Stimulated activated CD8-positive, alpha-beta memory T cell treated with anti-CD3 and anti-CD28 coated beads, Interleukin-15, amount 100 ng/mL, for 24 hours (primary cell): ENCODE measurements at places on chromosomes 3 and 15.

GRCh38 chr3:113630956-113631542 is 65.4 kb downstream of the USF3 start:
- DNase-seq: no peak

- DNase-seq: no peak
Observed at GRCh38 chr3:184485241-184485640, 76.3 kb upstream of the EPHB3 start.

- DNase-seq: no peak
Observed at GRCh38 chr3:143875546-143875945, 27.3 kb upstream of the SLC9A9 start.

DNA sequence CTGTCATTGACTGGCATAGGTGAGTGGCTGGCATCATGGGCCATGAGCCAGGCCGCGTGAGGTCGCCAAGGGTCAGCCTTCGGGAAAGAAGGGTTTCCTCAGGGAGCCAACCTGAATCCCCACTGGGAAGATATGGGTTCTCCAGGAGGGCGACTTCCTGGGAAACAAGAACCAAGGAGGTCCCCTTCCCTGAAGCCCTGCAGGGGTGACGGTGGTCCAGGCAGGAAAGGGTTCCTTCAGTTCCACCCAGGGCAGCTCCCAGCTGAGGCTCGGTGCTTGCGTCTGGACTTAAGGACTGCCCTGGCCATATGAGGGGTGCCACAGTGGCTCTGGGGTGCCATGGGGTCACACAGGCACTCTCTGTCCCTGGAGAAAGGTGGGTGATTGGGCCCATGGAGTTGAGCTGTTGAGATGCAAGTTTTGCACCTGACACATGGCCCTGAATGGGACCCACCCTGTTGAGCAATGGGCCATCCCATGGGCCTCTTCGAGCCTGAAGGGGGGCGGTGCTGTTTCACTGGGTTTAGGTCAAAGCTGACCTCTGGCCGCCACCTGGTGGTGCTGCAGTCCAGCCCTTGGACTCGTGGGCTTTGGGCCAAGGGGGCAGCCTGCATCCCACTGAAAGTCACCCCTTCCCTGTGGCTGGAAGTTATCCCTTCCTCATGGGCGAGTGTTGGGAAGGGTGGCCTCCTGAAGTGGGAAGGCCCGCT is 228.1 kb downstream of the SNRPN start:
- no peak for DNase-seq

DNA sequence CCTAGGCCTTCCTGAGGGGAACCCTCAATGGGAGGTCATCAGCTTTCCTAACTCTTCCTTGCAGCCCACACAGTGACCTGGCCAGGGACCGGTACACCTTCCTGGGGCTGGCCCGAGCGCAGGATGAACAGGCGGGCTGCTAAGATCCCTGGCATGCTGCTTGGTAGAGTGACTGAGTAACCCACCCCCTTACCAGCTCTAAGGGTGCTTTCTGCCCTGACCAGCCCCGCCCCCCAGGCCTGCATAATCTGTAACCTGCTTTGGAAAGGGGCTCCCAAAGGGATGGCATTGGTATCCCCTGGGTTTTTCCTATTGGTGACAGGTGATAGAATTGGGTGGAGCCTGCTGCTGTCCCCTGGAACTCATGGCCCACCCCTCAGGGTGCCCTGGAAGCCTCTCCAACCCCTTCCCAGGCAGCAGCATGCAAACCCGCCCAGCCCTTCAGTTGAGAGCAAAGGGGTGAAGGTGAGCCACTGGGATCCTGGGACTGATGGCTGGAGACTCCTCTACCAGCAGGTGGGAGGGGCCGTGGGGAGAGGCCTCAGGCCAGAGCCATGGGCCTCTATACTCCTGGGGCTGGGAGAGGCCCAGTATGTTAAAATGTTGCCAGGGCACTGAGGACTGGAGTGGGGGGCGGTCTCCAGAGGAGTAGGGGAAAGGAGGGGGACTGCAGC is 11.1 kb upstream of the KIF7 start:
- no peak for DNase-seq

GRCh38 chr15:90664650-90665287 is 52.4 kb upstream of the BLM start:
- DNase-seq: no peak

DNA sequence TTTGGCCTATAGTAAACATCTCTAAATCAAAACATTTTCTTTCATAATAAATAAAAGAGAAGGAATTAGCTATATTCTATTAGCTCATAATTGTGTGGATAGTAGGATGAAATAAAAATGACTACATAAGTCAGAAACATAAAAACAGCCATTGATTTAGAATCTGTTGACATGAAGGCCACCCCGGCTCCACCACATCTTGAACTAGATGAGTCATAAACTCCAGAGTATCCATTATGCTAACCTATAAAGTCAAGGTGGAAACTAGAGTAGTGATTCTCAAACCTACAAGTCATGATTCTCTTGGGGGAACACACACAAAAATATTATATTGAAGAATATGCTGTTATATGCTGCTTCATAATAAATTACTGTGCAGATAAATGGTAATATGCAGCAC is 831.0 kb downstream of the TUSC7 start:
- no peak for DNase-seq

- no peak for DNase-seq
Observed at GRCh38 chr3:113898892-113899291, 48.9 kb upstream of the ZDHHC23 start.

- DNase-seq: no peak
Observed at GRCh38 chr15:93185796-93186195, 96.8 kb upstream of the RGMA start.

DNA sequence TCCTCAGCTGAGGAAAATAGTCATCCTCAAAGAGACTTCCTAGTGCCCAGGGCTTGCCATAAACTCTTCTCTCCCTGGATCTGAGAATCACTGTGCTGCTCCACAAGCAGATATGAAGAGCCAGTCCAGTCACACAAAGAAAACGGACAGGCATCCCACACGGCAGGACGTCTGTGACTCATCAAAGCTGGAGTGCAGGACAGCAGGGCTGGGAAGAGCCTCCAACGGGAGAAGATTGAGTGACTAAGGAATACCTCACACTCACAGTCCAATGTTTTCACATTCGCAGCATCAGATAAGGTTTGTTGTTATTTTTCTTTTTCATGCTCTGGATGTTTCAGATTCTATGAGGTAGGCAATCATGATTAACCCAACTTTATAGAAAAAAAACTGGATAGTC is 57.8 kb downstream of the NEK10 start:
- DNase-seq: no peak

GRCh38 chr3:71076361-71077002 is 507.0 kb downstream of the FOXP1 start:
- DNase-seq: no peak

GRCh38 chr15:80411788-80412288 is 7.7 kb downstream of the ARNT2 start:
- no peak for DNase-seq

GRCh38 chr3:158084651-158085050 is 21.6 kb downstream of the SHOX2 start:
- DNase-seq: no peak

GRCh38 chr3:128315313-128315712 is 151.4 kb downstream of the DNAJB8 start:
- DNase-seq: no peak

DNA sequence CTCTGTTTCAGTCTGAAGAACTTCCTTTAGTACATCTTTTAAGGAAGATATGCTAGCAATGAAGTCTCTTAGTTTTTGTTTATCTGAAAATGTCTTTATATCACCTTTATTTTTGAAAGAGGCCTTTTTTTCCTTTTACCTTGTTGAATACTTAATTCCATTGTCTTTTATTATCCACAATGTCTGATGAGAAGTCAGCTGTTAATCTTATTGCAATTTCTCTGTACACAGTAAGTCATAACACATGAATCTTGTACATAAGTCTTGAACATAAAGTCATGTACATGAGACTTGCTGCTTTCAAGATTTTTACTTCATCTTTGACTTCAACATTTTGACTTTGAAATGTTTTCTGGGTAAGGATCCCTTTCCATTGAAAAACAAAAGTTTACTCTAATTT is 424.3 kb upstream of the ATP10A start:
- no peak for DNase-seq

DNA sequence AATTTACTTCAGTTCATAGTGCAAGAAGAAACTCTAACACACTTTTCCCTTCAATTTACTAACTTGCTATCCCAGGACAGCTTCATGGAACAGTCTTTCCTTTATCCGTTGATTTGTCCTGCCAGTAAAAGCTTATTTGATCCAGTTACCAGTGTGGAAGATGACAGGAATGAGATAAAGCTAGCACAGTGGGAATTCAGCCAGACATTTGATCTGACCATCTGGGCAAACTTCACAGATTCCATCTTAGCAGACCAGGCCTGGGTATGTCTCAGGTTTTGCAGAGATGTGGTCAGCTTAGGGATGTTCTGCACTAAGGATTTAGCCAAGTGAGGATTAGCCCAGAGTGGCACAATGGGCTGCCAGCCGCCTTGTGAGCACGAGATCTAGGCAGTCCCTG is 19.7 kb downstream of the CEMIP start:
- no peak for DNase-seq

DNA sequence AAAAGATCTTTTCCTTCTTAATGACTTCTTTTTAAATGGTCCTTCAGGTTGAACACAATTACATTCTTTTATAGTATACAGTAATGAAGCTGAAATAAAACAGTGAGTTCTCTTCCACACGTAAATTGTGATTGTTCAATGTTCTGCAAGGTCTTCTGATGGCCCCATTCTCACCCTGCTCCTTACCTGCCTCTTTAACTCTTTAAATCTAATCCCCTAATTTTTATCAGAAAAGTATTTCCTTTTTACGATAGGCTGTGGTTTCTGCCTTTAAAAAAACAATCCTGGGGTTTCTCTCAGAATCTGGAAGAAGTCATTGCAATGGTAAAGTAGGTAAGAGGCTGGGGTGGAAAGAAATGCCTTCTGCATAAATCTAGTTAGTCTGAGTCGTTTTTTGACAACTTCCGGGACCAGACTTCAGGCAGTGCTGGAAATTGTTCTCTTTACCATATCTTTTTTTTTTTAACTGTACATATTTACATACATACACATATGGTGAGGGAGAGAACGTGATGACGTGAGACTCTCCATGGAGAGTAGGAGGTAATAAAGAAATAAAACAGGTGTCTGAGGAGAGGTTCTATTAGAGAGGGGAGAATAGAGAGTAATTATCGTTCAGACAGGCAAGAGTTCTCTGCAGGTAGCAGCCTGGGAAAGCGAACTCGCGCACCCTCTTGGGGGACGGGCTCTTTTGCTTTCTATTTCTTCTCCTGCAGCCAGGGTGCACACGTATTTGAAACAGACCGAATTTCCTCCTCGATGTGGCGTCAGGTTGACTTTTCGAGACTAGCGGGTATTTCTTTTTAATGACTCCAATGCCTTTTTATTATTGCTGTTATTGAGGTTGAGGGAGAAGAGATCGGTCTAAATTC is at the start of gene SIDT1:
Gene SIDT1, plus strand, starts transcription at position 730 of the 872 bp plus-strand sequence. CDS start 467 bp downstream, outside the sequence.
- DNase-seq: no peak

GRCh38 chr3:188296761-188297612 is 143.0 kb downstream of the LPP start:
- DNase-seq: no peak

- DNase-seq: no peak
Observed at GRCh38 chr15:57625703-57626448, 34.2 kb downstream of the MYZAP start.

GRCh38 chr3:49683162-49683561 is 6.1 kb downstream of the MST1 start:
- DNase-seq: no peak

DNA sequence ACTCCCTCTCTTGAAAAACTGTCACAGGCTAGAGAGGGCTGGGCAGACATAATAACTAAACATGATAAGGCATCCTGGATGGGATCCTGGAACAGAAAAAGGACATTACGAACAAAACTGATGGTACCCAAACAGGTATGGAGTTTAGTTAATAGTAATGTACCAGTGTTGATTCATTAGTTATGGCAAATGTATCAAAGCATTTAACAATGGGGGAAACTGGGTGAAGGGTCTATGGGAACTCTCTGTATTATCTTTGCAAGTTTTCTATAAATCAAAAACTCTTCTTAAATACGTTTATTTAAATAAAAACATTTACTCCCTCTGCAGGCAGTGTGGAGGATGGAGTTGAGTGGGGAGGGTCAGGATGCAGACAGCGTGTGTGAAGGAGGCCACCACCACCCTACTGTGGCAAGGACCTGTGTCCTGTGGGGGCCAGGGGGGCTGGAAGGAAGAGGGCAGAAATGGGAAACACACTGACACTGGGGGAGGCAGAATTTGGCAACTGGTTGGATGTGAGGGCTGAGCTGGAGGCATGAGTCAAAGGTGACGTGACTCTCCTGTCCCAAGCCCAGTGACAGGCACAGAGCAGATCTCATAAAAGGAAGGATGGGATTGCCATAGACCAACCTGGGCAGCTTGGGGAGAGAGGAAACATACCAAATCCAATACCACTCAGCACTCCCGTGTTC is 59.6 kb upstream of the ITGA11 start:
- DNase-seq: no peak

GRCh38 chr3:172126741-172127140 is 87.4 kb downstream of the FNDC3B start:
- no peak for DNase-seq

DNA sequence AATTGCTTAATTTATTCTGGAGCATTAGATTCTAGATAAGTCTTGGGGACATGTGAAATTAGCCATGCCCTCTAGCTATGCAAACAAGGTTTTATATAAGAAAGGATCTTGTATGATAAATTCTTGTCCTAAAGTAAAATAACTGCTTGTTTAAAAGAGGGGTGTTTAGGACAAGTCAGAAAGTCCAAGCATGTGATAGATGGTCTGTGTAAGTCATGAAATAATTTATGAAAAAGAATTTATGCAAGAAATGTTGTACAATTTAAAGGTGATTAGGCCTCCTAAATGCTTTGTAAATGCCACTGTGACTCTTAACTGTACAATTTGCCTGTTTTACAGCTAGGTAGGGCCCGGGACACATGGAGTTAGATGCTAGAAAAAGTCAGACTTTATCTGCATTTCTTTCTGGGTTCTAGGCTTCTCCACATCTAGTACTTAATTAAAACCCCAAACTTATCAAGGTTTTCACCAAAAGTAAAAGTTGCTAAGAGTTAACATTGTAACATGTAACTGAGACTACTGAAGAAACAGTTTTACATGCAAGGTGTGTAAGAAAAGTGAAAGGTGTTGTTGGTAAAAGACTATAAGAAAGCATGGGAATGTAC is 13.2 kb downstream of the LINS1 start:
- no peak for DNase-seq

DNA sequence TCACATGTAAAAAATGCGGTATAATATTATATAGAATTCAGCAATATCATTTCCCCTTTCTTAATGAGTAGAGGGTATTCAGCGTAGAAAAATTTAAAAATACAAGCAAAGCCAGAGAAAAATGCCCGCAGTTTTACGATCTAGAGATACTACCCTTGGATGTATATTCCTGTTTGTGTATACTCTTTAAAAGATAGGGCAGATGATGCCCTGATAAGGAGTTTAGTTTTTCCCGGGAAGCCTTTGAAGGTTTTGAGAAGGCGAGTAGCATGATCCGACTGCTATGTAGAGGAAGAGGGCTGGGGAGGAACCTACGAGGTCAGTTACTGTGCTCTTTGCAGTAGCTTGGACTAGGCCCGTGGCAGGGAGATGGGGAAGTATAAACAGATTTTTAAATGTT is 1.2 kb downstream of the YEATS2 start:
- DNase-seq: no peak
